ENCODE measurements at places on chromosomes 12 and 14. TPM values are rescaled to one million over a fixed set of nuclear protein-coding genes. Genes with fewer than 3 reads are reported as not detected.

C1QL4 gene
- not detected for total RNA-seq

INTS13 gene
- 82.7 TPM for total RNA-seq

SIX6 gene
- total RNA-seq, result not detected

RPGRIP1 gene
- total RNA-seq, result 0.22 TPM

JPH4 gene
- 0.72 TPM for total RNA-seq

LRRK2 gene
- 0.80 TPM for total RNA-seq

PARPBP gene
- total RNA-seq, result 26.3 TPM

AQP6 gene
- not detected for total RNA-seq

CCDC88C gene
- 56.7 TPM for total RNA-seq

HOXC5 gene
- not detected for total RNA-seq

KIF26A gene
- total RNA-seq, result 0.89 TPM

C12orf60 gene
- 2.8 TPM for total RNA-seq

- H3K27me3 ChIP-seq, result no peaks in the 10 kb centered on the region
- no peak for DNase-seq
- no peak overlapping the region for H3K4me3 ChIP-seq
- peaks cover 80% of the 10 kb centered on the region for H3K36me3 ChIP-seq
These were observed 6.3 kb downstream of the YBX3 start for GRCh38 chr12:10716704-10717315.

GRCh38 chr14:63308723-63309317 lies 9.9 kb downstream of the GPHB5 start:
- H3K27ac ChIP-seq, result no peak overlapping the region
- DNase-seq, result no peak
- peaks cover 8% of the 10 kb centered on the region for H3K27me3 ChIP-seq
- H3K4me1 ChIP-seq, result no peaks in the 10 kb centered on the region
- H3K36me3 ChIP-seq, result no peaks in the 10 kb centered on the region

- peaks cover 18% of the 10 kb centered on the region for H3K4me1 ChIP-seq
- peaks cover 24% of the 10 kb centered on the region for H3K36me3 ChIP-seq
- H3K4me3 ChIP-seq, result peak overlapping the region; percentile 86
- H3K27ac ChIP-seq, result peak overlapping the region; percentile 80
These were observed 1.0 kb downstream of the TMEM121 start for GRCh38 chr14:105527381-105527825.

DNA sequence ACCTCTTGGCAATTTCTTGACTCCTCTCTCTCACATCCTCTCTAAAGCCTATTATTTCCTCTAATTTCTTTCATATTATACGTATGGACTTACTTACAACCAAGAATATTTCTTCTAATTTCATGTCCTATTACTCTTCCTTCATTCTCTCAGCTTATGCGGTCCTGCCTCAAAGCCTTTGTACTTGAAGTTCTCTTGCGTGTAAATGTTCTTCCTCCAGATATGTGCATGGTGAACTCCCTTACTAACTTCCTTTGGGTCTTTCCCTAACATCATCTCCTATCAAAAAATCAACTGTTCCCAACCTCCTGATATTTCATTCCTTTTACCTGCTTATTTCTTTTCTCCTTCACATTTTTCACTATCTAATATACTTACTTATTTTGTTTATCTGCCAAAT lies 23.1 kb downstream of the DNAL1 start:
- H3K4me1 ChIP-seq, result no peaks in the 10 kb centered on the region
- H3K4me3 ChIP-seq, result no peak overlapping the region
- peaks cover 2% of the 10 kb centered on the region for H3K36me3 ChIP-seq
- H3K27me3 ChIP-seq, result no peaks in the 10 kb centered on the region

- no peak overlapping the region for H3K4me3 ChIP-seq
- no peaks in the 10 kb centered on the region for H3K27me3 ChIP-seq
- H3K27ac ChIP-seq, result no peak overlapping the region
- H3K36me3 ChIP-seq, result no peaks in the 10 kb centered on the region
- no peaks in the 10 kb centered on the region for H3K4me1 ChIP-seq
These were observed 431.7 kb downstream of the NPAS3 start for GRCh38 chr14:33370426-33370825.

DNA sequence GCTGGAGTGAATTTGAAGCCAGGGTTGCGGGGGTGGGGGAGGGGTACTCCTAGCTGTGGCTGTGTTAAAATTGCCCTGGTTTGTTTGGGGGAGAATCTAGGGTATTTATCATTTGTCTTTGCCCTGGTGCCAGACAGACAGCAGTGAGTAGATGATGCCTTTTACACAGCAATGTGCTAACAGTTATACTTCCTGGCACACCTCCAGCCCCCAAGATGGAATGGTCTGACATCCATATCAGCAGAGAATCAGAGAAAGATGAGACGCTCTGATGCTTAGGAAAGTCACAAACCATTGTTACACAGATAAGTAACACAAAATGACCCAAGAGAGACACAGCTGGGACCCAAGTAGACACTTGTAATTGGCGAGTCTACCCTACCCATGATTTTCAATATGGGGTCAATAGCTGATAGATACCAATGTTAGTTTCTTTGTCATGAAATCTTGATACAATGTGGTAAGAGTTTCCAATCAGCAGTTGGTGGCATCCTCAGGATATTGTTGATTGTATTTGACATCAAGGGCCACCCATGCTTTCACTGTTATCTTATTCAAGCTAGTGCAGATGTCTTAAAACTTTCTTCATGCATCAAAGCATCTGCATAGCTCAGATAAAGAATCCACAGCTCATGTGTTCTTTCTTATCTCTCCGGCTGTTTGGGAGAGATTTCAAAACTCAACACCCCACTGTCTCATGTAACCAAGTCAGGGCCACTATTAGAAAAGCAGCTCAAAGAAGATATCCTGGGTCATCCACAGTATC lies 2.6 kb upstream of the PRKAB1 start:
- no peak for DNase-seq
- peaks cover 26% of the 10 kb centered on the region for H3K4me1 ChIP-seq

DNA sequence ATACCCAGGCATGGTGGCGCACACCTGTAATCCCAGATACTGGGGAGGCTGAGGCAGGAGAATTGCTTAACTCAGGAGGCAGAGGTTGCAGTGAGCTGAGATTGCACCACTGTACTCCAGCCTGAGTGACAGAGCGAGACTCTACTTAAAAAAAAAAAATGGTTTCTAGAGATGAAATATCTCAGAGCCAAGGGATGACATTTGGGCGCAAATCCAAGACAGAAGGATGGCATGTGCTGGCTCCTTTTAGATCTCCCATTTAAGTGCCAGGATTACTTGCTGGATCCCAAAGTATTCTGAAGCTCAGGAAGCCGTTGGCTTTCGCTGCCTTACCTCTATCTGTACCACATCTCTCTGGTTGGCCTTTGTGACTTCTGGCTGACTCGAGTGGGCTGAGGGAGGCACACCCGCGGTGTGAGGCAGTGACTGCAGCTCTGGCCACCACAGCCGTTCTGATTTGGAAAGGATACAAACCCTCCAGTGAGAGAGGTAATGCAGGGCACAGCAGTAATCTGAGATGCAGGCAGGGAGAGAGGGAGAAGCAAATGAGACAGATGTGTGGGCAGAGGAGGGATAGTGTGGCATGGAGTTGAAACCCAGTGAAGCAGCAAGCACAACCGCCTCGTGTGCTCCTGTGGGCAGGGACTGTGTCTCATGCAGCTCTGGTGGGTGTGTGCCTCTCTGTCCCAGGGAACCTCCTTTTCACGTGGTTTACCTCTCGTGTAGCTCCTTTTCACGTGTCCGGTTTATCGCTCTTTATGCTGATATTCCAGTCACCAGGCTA lies 4.9 kb downstream of the B4GALNT3 start:
- peaks cover 2% of the 10 kb centered on the region for H3K4me1 ChIP-seq
- no peak overlapping the region for H3K4me3 ChIP-seq
- H3K27ac ChIP-seq, result no peak overlapping the region
- DNase-seq, result no peak
- H3K27me3 ChIP-seq, result peaks cover 27% of the 10 kb centered on the region

DNA sequence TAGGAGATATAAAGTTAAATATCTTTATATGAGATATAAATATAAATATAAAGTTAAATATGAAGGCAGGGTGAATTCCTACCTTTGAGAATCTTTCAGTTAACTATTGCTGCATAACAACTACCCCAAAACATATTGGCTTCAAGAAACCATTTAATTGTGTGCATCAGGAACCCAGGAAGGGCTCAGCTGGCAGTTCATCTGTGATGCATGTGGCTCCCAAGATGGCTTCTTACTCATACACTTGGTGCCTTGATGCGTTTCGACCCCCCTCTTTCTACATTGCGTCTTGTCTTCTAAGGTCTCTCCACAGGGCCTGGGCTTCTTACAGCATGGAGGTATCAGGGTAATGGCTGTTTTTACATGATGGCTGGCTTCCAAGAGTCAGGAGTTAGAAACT lies 253.9 kb upstream of the CRY1 start:
- peaks cover 44% of the 10 kb centered on the region for H3K36me3 ChIP-seq
- H3K4me1 ChIP-seq, result peaks cover 43% of the 10 kb centered on the region
- H3K4me3 ChIP-seq, result no peak overlapping the region
- no peak for DNase-seq
- no peak overlapping the region for H3K27ac ChIP-seq

DNA sequence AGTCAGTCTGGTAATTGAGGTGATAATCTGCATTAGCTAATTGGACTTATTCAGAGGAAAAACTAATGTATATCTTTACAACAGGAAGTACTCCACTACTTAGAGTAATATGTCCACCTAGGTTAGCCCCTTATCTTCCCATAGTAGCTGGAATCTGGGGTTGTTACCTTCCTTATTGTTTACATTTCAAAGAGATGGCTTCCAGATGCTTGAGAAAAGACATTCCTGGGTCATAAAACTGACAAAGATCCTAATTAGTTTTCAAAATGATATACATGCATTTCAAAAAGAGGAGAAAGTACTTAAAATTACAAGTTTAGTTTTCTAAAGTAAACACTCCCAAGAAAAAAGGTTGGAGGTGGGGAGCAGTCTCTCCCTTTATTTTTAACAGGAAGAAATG lies 78.1 kb downstream of the RPL10L start:
- DNase-seq, result no peak
- H3K27me3 ChIP-seq, result no peaks in the 10 kb centered on the region
- H3K4me3 ChIP-seq, result no peak overlapping the region
- no peak overlapping the region for H3K27ac ChIP-seq
- no peaks in the 10 kb centered on the region for H3K4me1 ChIP-seq
- no peaks in the 10 kb centered on the region for H3K36me3 ChIP-seq

DNA sequence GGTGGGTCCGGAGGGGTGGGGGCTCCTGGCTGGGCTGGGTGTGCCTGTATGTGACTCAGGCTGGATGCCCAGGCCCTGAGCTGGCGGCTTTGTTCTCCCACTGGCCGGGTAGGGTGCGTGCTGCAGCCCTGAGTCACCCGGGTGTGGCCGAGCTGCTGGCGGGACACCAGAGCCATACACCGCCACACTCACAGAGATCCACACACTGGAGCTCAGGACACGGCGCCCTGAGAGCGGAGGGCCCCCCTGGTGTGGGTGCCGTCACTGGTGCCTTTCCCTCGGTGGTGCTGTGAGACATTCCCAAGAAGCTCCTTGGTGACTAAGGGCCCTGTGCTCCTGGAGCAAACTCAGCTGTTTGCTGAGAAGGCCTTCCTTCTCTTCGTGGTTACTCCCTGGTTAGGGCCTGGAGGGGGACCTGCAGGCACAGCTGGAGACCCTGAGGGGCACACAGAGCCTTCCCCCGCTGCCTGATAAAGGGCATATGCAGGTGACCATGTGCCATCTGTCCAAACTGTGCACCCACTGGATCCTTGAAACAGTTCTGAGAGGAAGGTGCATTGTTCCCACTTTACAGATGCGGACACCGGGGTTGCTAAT lies 44.3 kb downstream of the KRT80 start:
- no peaks in the 10 kb centered on the region for H3K36me3 ChIP-seq
- peaks cover 6% of the 10 kb centered on the region for H3K27me3 ChIP-seq
- H3K27ac ChIP-seq, result no peak overlapping the region
- H3K4me1 ChIP-seq, result peaks cover 3% of the 10 kb centered on the region
- no peak for DNase-seq

GRCh38 chr12:102120886-102121285 lies 903 bp downstream of the PARPBP start:
- no peak for DNase-seq
- peak overlapping the region; percentile 92 for H3K27ac ChIP-seq
- H3K4me3 ChIP-seq, result peak overlapping the region; percentile 96
- H3K27me3 ChIP-seq, result no peaks in the 10 kb centered on the region
- H3K4me1 ChIP-seq, result peaks cover 14% of the 10 kb centered on the region

GRCh38 chr12:102033991-102034745 lies 27.6 kb downstream of the WASHC3 start:
- H3K4me3 ChIP-seq, result no peak overlapping the region
- H3K4me1 ChIP-seq, result no peaks in the 10 kb centered on the region
- no peak for DNase-seq

DNA sequence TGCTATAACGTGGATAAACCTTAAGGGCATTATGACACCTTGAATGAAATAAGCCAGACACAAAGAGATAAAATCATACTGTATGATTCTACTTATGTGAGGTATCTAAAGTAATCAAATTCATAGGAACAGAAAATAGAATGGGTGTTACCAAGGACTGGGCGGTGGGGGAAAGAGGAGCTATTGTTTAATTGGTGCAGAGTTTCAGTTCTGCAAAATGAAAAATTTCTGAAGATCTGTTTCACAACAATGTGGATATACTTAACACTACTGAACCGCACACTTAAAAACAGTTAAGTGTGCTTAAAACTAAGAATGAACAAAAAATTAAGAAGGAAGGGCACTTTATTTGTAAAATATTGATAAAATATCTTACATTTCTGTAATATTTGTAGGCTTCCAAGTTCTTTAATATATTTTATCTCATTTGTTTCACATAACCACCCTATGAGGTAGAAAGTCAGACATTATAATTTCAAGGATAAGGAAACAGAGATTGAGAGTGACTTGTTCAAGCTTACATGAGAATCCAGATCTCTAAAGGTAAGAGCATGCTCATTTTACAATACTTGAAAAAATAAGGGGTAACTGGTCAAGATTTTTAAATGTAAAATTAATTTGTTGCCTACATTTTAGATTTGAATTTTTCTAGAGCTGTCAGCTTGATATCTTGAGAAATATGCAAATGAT lies 14.9 kb downstream of the LTA4H start:
- peaks cover 15% of the 10 kb centered on the region for H3K36me3 ChIP-seq
- H3K27ac ChIP-seq, result no peak overlapping the region
- peaks cover 3% of the 10 kb centered on the region for H3K4me1 ChIP-seq
- no peaks in the 10 kb centered on the region for H3K27me3 ChIP-seq

- no peaks in the 10 kb centered on the region for H3K27me3 ChIP-seq
- H3K27ac ChIP-seq, result no peak overlapping the region
- DNase-seq, result no peak
- H3K4me3 ChIP-seq, result no peak overlapping the region
- H3K4me1 ChIP-seq, result no peaks in the 10 kb centered on the region
- peaks cover 12% of the 10 kb centered on the region for H3K36me3 ChIP-seq
These were observed 77.5 kb downstream of the ACACB start for GRCh38 chr12:109193896-109194295.

DNA sequence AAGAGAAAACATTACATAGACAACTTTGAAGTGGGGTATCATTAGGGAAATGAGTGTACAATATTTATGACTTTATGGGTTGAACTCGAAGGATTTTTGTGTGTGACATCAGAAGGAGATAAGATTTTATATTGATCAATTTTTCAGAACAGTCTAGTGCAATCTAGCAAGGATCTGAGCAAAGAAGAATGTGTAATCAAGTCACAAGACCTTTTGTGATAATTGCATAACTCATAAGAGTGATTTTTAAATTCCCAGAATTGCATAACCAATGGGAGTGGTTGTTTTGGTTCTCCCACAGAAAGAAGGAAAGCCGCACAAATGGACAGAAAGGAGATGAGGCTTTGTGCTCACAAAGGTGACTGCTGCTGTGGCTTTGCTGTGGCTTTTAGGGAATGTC lies 441.8 kb upstream of the FLRT2 start:
- H3K27me3 ChIP-seq, result no peaks in the 10 kb centered on the region
- H3K36me3 ChIP-seq, result no peaks in the 10 kb centered on the region
- no peak for DNase-seq
- no peaks in the 10 kb centered on the region for H3K4me1 ChIP-seq

GRCh38 chr12:124821252-124822200 lies 42.1 kb downstream of the SCARB1 start:
- no peaks in the 10 kb centered on the region for H3K27me3 ChIP-seq
- no peak overlapping the region for H3K4me3 ChIP-seq
- no peak overlapping the region for H3K27ac ChIP-seq
- peaks cover 2% of the 10 kb centered on the region for H3K36me3 ChIP-seq
- no peak for DNase-seq
- H3K4me1 ChIP-seq, result no peaks in the 10 kb centered on the region
